ENCODE measurements at places on chromosomes 7 and 10.

DNA sequence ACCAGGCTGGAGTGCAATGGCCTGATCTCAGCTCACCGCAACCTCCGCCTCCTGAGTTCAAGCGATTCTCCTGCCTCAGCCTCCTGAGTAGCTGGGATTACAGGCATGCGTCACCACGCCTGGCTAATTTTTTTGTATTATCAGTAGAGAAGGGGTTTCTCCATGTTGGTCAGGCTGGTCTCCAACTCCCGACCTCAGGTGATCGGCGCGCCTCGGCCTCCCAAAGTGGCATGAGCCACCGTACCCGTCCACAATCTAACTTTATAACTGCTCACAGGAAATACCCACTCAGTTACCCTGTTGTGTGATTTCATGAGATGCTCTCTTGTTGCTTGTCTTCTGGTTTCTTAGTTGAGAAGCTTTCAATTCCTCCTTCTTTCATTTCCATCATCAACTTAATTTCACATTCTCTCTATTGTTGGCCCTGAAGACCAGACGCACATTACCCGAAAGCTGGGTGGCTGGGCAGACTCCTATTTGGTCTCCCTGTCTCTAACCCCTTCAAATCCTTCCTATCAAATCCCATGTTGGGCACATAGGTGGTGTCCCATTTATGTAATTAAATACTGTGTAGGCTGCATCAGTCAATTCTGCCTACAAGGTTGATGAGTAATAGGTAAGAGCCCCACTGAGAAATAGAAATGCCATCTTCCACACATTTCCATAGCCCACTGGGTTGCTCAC is 1.1 kb upstream of the GSTO2 start:
- DNase-seq = peak; percentile 21

DNA sequence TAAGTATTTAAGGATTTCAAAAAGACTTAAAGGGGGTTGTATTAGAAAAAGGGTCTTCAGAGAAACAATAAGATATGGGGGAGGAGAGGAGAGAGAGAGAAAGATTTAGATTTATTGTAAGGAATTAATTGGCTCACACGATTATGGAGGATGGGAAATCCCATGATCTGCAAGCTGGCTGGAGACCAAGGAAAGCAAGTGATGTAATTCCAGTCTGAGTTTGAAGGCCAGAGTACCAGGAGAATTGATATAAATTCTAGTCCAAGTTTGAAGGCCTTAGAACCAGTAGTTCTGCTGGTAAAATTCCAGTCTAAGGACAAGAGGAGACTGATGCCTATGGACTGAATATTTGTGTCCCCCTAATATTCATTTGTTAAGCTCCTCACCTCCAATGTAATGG is 20.6 kb upstream of the SLC13A1 start:
- DNase-seq = no peak

GRCh38 chr7:11988186-11988585 is 156.2 kb upstream of the THSD7A start:
- no peak for DNase-seq

DNA sequence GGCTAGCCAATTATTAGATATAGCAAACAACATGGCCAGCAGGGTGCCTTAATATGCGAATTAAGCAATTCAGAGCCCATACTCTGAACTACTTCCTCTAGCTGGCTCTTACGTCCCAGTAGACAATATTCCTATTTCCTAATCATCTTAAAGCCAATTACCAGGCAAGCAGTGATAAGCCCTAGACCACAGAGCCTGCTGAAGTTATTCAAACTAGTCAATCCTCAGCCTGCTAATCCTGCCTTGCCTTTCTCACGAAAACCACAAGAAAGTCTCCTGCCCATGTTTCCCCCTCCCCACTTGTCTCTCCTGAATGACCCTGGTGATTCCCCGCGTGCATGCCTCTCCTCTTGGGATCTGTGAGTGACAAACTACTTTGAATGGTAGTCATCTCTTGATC is 86.8 kb upstream of the CACNA2D1 start:
- no peak for DNase-seq

- no peak for DNase-seq
Measured at GRCh38 chr7:25858525-25859411, 293.2 kb upstream of the NFE2L3 start.

GRCh38 chr7:21071561-21072501 is 285.1 kb upstream of the SP8 start:
- DNase-seq = no peak

- DNase-seq = no peak
Measured at GRCh38 chr10:88721392-88721791, 15.3 kb downstream of the LIPK start.

- DNase-seq = no peak
Measured at GRCh38 chr10:107434854-107435253, 270.3 kb upstream of the SORCS1 start.

- DNase-seq = no peak
Measured at GRCh38 chr10:107056182-107056581, 108.3 kb downstream of the SORCS1 start.

- DNase-seq = no peak
Measured at GRCh38 chr10:119806334-119807130, 66.1 kb downstream of the MCMBP start.

- no peak for DNase-seq
Measured at GRCh38 chr10:105185161-105185560, 544.1 kb downstream of the SORCS3 start.

GRCh38 chr7:11579141-11579540 is 252.9 kb downstream of the THSD7A start:
- DNase-seq = no peak
